ENCODE measurements at places on chromosomes 1 and 21. TPM values are rescaled to one million over a fixed set of nuclear protein-coding genes. Genes with fewer than 3 reads are reported as not detected.

GRCh38 chr1:244751271-244751895 is 84.1 kb upstream of the COX20 start:
- DNase-seq: no peak

DNA sequence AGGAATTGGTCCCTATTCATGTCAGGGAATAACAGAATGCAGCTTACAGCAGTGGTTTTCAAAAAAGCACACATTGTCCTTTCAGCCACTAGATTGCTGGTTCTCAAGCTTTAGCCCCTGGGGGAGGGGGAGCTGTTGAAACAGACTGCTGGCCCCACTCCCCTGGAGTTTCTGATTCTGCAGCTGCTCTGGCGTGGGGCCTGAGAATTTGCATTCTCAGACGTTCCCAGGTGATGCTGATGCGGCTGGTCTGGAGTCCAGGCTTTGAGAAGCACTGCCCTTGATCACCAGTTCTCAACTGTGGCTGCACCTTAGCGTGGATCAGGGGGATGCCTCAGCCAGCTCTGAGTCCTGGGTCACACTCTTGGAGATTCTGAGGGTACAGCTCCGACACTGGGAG is 62.7 kb upstream of the LAPTM5 start:
- DNase-seq: no peak

DNA sequence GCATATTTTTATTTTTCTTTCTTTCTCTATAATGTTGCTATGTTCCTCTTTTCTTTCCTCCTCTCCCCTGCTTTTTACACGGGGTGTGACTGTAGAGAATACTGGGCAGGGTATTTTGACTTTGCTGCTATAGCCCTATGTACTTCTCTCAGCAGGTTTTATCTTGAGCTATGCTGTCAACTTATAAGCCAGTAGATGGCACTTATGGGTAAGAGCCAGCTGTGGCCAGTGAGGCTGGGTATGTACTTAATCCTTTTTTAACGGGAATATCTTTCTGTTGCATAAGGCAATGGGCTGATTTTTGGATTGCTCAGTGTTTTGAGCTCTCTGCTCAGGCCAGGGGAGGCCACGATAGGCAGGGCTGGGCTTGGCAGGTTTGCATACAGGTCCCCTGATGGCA is 99.0 kb downstream of the KCNK2 start:
- DNase-seq: no peak

- no peak for DNase-seq
These were observed 148.4 kb upstream of the MAP1LC3C start for GRCh38 chr1:242147096-242147976.

Gene CD5L
- total RNA-seq: not detected

Gene FCN3
- total RNA-seq: 3.5 TPM

Gene ADORA3
- total RNA-seq: 15.8 TPM

Gene AMY1A
- not detected for total RNA-seq
